ENCODE measurements at places on chromosomes 1 and 21.

- no peak for DNase-seq
These were observed 646 bp downstream of the IER5 start for GRCh38 chr1:181089017-181089675.

DNA sequence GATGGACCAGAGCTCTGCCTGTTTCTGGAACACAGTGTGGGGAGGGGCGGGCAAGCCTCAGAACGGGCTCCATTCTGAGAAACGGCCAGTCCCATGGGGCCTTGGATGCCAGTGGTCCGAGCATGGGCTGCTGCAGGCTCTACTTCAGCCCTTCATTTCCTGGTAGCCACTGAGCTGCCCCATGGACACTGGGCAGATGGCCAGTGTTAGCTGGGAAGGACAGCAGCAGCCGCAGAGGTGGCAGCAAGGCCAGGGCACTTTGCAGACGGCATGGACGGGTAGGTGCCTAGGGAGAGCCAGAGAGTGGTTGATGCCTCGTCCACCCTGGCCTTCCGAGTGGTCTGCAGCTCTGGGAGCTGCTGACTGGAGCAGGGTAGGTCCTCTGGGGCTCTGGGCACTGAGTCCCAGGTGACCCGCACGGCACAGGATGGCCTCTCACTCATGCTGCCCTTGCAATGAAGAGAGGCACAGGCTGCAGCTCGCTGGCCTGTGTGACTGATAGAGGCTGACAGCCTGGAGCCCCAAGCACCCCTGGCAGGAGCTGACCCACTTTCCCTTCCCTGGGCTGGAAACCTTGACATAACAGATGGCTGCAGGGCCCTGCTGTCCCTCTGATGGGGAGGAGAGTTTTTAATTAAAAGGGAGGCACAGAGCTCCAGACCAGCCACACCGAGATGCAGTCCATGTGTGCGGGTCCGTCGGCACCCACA, 87.7 kb upstream of the COL6A1 start:
- no peak for DNase-seq

DNA sequence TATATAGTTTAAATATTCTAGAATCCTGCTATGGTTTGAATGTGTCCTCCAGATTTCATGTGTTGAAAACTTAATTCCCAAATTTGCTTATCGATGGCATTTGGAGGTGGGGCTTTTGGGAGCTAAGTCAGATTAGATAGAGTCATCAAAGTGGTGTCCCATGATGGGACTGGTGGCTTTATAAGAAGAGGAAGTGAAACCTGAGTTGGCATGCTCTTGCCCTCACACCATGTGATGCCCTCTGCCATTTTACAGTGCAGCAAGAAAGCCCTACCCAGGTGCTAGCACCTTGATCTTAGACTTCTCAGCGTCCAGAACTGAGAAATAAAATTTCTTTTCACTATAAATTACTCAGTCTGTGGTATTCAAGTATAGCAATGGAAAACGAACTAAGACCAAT, 111.3 kb downstream of the TGFB2 start:
- DNase-seq = no peak

- DNase-seq = no peak
These were observed 593 bp upstream of the CD53 start for GRCh38 chr1:110872366-110872744.

DNA sequence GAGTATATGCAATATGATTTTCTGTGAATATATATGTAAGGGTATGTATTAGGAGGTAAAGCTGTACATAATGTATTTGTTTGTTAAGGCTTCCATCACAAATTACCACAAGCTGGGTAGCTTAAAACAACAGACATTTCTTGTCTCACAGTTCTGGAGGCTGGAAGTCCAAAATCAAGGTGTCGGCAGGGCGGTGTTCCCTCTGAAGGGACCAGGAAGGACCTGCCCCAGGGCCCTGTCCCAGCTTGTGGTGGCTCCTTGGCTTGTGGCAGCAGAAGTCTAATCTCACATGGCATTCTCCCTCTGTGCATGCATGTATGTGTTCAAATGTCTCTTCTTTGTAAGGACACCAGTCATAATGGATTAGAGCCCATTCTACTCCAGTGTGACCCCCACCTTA, 17.1 kb downstream of the TRIM67 start:
- DNase-seq = no peak
